ENCODE measurements at places on chromosomes 7 and 10. TPM values are rescaled to one million over a fixed set of nuclear protein-coding genes. Genes with fewer than 3 reads are reported as not detected.

Gene SNCG
- 5.5 TPM for total RNA-seq

Gene VWC2
- 0.91 TPM for total RNA-seq

Gene SHOC2
- 114 TPM for total RNA-seq

Gene ADAM12
- total RNA-seq, result under 0.01 TPM

Gene LGI1
- total RNA-seq, result 1.4 TPM

Gene PPP1R17
- not detected for total RNA-seq

DNA sequence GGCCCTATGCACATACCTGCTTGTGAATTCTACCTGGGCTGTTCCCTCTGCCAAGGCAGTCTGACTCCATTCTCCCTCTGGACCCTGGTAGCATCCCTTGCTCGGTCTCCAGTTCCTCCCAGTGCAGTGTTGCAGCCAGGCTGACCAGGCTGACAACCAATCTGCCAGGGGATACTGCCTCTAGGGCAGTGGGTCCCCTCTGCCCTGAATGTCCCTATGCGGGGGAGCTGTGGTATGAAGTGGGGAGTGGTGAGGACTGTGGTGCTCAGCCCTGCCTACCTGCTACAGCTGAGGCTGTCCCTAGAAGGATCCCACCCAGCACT is 48.0 kb upstream of the CAMK2B start:
- H3K36me3 ChIP-seq, result no peaks in the 10 kb centered on the region
- H3K27ac ChIP-seq, result no peak overlapping the region
- H3K27me3 ChIP-seq, result no peaks in the 10 kb centered on the region
- H3K4me1 ChIP-seq, result no peaks in the 10 kb centered on the region
- no peak for DNase-seq

DNA sequence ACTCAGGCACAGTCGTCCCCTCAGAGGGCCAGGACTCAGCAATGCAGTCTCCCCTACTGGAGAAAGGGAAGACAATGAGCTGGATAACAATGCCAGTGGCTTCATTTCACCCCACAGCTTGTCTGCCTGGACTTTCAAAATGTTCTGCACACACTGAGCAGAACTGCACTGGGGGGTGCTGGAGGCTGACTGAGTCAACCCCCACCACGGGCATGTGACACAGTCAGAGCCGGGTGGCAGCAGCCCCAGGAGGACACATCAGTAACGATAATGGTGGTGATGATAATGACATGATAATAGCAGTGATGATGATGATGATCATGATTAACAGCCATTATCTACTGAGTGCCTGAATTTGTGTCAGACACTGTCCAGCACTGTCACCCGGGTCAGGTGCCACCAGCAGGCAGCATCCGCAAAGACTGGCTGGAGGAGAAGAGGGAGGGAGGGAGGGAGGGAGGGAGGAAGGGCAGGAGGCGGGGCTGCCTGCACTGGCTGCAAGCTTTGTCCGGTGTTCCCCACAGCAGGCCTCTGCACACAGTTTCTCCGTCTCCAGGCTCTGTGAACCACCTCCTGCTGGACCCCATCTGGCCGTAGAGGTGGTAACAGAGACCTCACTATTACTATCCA is 67.4 kb downstream of the PLXNA4 start:
- H3K27ac ChIP-seq, result no peak overlapping the region
- no peaks in the 10 kb centered on the region for H3K36me3 ChIP-seq
- no peaks in the 10 kb centered on the region for H3K4me1 ChIP-seq
- no peak overlapping the region for H3K4me3 ChIP-seq
- DNase-seq, result no peak

DNA sequence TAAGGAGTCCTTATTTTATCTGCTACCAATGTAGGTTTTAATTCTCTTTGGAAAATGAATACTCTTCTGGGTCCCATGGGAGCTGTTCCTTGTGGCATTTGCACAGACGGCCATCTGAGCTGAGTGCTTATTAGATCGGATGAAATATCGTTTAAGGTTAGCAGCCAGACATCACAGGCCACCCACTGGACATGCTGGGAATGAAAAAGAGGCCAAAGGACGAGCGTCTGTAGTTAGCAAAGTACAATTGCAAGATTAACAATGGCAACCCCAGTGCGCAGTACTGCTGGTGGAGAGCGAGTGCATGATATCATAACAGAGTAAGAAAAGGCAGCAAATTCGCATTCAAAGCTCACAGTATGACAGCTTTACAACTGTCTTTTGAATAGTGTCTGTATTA is 28.3 kb upstream of the CREB5 start:
- no peak overlapping the region for H3K4me3 ChIP-seq
- H3K27me3 ChIP-seq, result no peaks in the 10 kb centered on the region
- DNase-seq, result no peak
- no peak overlapping the region for H3K27ac ChIP-seq

DNA sequence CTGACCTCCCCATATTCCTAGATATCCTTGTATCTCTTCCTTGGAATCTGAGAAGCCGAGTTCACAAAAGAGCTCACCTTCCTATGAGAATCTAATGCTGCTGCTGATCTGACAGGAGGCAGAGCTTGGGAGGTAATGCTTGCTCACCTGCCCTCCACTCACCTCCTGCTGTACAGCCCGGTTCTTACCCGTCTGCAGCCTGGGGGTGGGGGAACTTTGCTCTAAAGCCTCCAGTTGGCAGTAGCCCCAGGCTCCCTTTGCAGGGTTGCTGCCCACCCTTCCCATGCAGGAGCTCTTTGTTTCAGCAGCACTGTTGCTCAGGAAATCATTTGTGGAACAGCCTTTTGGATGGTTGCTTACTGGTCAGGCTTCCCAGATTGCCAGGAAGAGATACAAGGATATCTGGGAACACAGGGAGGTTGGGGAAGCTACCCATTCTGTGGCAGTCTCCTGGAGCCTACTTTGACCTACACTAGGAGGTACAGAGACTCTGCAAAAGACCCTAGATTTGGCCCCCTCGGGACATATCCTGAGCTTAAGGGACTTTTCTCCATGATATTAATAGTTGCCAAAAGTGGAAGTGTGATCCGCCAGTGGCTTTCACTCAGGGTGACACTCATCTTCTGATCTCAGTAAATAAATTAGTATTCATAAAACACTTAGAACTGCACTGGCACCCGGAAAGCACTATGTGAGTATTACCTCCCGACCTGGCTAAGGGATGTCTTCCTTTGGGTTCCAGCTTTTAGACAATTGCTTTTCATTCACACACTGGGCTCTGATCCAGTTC is 363.7 kb upstream of the PODXL start:
- no peaks in the 10 kb centered on the region for H3K4me1 ChIP-seq
- no peak overlapping the region for H3K4me3 ChIP-seq
- H3K27me3 ChIP-seq, result no peaks in the 10 kb centered on the region
- DNase-seq, result no peak
- H3K36me3 ChIP-seq, result no peaks in the 10 kb centered on the region
- H3K27ac ChIP-seq, result no peak overlapping the region

- no peak overlapping the region for H3K27ac ChIP-seq
- DNase-seq, result peak; percentile 36
- no peaks in the 10 kb centered on the region for H3K27me3 ChIP-seq
Measured at GRCh38 chr10:77571490-77571889, 66.1 kb downstream of the KCNMA1 start.

DNA sequence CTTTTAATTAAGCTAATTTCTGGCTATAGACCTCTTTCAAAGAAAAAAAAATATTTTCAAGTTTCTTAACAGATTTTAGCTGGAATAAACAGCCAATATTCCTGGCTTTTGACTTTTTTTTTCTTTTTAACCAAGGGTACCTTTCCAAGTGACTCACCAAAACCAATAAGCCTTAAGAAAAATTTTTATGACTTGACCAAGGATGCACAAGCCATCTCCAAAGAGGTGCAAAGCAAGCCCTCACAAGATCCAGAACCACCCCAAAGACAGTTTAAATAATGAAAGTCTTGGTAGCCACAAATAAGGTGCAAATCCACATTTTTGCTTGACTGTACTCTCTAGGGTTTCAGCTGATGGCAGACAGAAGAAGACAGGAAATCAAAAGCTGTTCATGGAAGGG is 76.5 kb downstream of the MAPK8 start:
- H3K27ac ChIP-seq, result no peak overlapping the region
- H3K27me3 ChIP-seq, result no peaks in the 10 kb centered on the region
- no peak overlapping the region for H3K4me3 ChIP-seq
- H3K4me1 ChIP-seq, result peaks cover 5% of the 10 kb centered on the region
- H3K36me3 ChIP-seq, result no peaks in the 10 kb centered on the region

GRCh38 chr7:107394831-107395230 is 75.0 kb upstream of the GPR22 start:
- DNase-seq, result no peak
- H3K27ac ChIP-seq, result peak overlapping the region; percentile 72
- peaks cover 17% of the 10 kb centered on the region for H3K4me1 ChIP-seq
- no peak overlapping the region for H3K4me3 ChIP-seq
- no peaks in the 10 kb centered on the region for H3K27me3 ChIP-seq

DNA sequence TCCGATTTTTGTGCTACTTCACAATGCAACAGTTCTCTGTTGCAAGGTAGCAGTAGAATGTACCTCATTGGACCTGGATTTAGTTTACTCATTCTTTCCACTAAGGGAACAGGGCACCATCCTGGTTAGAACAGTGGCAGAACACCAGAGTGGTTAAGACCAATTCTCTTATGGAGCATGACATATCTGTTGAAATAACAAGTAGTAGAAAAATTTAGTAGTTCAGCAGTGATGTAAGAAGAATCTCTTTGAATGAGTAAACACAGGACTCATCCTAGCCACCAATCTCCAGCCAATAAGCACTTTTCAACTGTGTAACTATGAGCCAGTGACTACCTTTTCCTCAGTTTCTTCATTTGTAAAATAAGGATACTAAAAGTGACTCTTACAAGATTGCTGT is 2.4 kb downstream of the ANKRD22 start:
- H3K27ac ChIP-seq, result no peak overlapping the region
- H3K4me3 ChIP-seq, result no peak overlapping the region
- H3K4me1 ChIP-seq, result no peaks in the 10 kb centered on the region
- H3K27me3 ChIP-seq, result no peaks in the 10 kb centered on the region

GRCh38 chr10:100872034-100872791 is 40.5 kb upstream of the SLF2 start:
- H3K27me3 ChIP-seq, result no peaks in the 10 kb centered on the region
- no peaks in the 10 kb centered on the region for H3K36me3 ChIP-seq
- H3K4me3 ChIP-seq, result no peak overlapping the region
- no peak overlapping the region for H3K27ac ChIP-seq
- no peak for DNase-seq

GRCh38 chr10:132560241-132560731 is 22.7 kb downstream of the INPP5A start:
- no peak overlapping the region for H3K4me3 ChIP-seq
- peak; percentile 20 for DNase-seq
- no peaks in the 10 kb centered on the region for H3K36me3 ChIP-seq
- no peaks in the 10 kb centered on the region for H3K4me1 ChIP-seq
- no peak overlapping the region for H3K27ac ChIP-seq

All from uterus (tissue), 4 donors.